A549 treated with RU486 at 1 μM for 4 hours (cell line): ENCODE measurements at places on chromosomes 12 and 14. TPM values are rescaled to one million over a fixed set of nuclear protein-coding genes. Genes with fewer than 3 reads are reported as not detected.

CLEC1B gene
- not detected in 5 replicates for total RNA-seq

ASB2 gene
- 1.4 to 3.7 TPM (median 2.1 TPM) in 5 replicates for total RNA-seq

MSI1 gene
- 0.59 to 1.6 TPM (median 1.4 TPM) in 5 replicates for total RNA-seq

SERPINA6 gene
- 0.49 to 1.9 TPM (median 0.66 TPM) in 5 replicates for total RNA-seq

NFE2 gene
- total RNA-seq: 0.07 to 0.32 TPM (median 0.13 TPM) in 3 of 5 replicates, not detected in the others

LRRC43 gene
- 0.10 to 0.27 TPM (median 0.14 TPM) in 3 of 5 replicates, not detected in the others for total RNA-seq

TMEM229B gene
- 0.22 to 0.34 TPM (median 0.28 TPM) in 5 replicates for total RNA-seq

KLRC4 gene
- total RNA-seq: not detected in 5 replicates

RASSF9 gene
- total RNA-seq: 0.16 to 0.63 TPM (median 0.53 TPM) in 5 replicates

PAH gene
- total RNA-seq: 0.36 TPM in 1 of 5 replicates, not detected in the others

CLEC2B gene
- 1.4 to 2.0 TPM (median 1.7 TPM) in 5 replicates for total RNA-seq

INHBC gene
- total RNA-seq: not detected in 5 replicates

CLEC4A gene
- 0.19 to 0.20 TPM in 2 of 5 replicates, not detected in the others for total RNA-seq

LALBA gene
- total RNA-seq: not detected in 5 replicates

RPGRIP1 gene
- total RNA-seq: 0.07 to 0.71 TPM (median 0.23 TPM) in 5 replicates

DUSP16 gene
- 11.0 to 15.5 TPM (median 14.1 TPM) in 5 replicates for total RNA-seq

GLIPR1L2 gene
- total RNA-seq: 0.14 to 0.41 TPM (median 0.18 TPM) in 4 of 5 replicates, not detected in the other

RAD9B gene
- total RNA-seq: 0.11 to 0.42 TPM (median 0.31 TPM) in 4 of 5 replicates, not detected in the other

EGLN3 gene
- total RNA-seq: 4.1 to 6.0 TPM (median 4.5 TPM) in 5 replicates

SPTSSA gene
- total RNA-seq: 15.0 to 28.8 TPM (median 25.2 TPM) in 5 replicates

SAMD15 gene
- 1.4 to 3.3 TPM (median 2.1 TPM) in 5 replicates for total RNA-seq

NAV3 gene
- 11.0 to 16.6 TPM (median 14.1 TPM) in 5 replicates for total RNA-seq

HHIPL1 gene
- total RNA-seq: 0.05 to 0.34 TPM (median 0.29 TPM) in 5 replicates

HIP1R gene
- 10.0 to 15.9 TPM (median 12.9 TPM) in 5 replicates for total RNA-seq

CLMN gene
- 4.4 to 5.9 TPM (median 4.8 TPM) in 5 replicates for total RNA-seq

C3AR1 gene
- total RNA-seq: not detected in 5 replicates

CD163 gene
- not detected in 5 replicates for total RNA-seq

AVPR1A gene
- not detected in 5 replicates for total RNA-seq

RERG gene
- total RNA-seq: 0.15 to 0.22 TPM (median 0.16 TPM) in 4 of 5 replicates, not detected in the other

AGAP2 gene
- 0.10 to 0.16 TPM (median 0.13 TPM) in 5 replicates for total RNA-seq

CLEC12A gene
- total RNA-seq: not detected in 5 replicates

ADAMTS20 gene
- total RNA-seq: not detected in 5 replicates

SLC25A21 gene
- total RNA-seq: 0.53 to 0.90 TPM (median 0.58 TPM) in 5 replicates

RNFT2 gene
- 2.1 to 3.5 TPM (median 2.2 TPM) in 5 replicates for total RNA-seq

DEPDC4 gene
- total RNA-seq: 0.30 to 2.7 TPM (median 1.4 TPM) in 5 replicates
